RCC 7860 (cell line): ENCODE measurements at places on chromosomes 2 and 18.

DNA sequence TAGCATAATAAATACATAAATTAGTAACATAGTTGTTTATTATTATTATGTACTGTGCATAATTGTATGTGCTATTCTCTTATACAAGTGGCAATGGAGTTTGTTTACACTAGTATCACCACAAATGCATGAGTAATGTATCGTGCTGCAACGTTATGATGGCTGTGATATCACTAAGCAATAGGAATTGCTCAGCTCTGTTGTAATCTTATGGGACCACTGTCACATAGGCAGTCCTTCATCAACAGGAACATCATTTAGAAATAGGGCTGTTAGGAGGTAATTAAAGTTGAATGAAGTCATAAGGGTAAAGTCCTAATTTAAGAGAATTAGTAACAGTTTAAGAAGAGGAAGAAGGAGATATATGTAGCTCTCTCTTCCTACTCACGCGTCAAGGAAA is 33.8 kb downstream of the TEX51 start:
- no peak for DNase-seq

DNA sequence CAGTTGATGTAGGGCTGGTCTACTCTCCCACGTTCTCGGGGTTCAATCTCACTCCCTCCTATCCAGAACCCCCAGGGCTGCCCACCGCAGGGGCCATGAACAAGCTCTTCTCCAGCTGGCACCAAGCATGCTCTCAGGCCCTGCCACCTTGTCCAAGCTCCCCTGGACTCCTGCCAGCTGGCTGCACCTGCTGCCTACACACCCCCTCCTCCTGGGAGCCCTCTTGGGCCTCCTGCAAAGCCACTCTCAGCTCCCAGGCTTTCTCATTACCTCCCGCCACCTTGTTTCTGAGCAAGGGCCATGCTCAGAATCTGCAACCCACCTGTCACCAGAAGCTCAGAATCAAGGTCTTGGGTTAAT is 56.0 kb downstream of the HDAC4 start:
- DNase-seq: no peak

- no peak for DNase-seq
Measured at GRCh38 chr2:172093416-172094293, 8.3 kb downstream of the DLX1 start.

GRCh38 chr18:36199691-36200295 is 12.5 kb downstream of the MOCOS start:
- DNase-seq: no peak

DNA sequence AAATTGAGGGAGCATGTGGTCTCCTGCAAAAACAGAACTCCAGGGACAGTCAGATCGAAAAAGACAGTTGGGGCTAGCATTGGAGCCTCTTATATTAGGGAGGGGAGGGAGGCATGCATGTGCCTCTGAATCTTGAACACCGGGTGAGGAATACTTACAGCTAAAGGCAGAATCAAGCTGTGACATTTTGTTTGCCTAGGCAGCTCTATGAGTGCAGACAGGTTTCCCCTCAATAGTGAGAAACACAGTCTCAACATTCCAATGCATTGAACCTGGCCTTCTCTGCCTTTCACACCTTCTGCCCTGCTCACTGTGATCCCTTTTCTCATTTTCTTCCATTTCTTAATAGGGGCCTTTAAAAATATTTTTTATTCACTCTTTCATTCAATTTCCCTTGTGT is 140.4 kb downstream of the THSD7B start:
- DNase-seq: no peak

DNA sequence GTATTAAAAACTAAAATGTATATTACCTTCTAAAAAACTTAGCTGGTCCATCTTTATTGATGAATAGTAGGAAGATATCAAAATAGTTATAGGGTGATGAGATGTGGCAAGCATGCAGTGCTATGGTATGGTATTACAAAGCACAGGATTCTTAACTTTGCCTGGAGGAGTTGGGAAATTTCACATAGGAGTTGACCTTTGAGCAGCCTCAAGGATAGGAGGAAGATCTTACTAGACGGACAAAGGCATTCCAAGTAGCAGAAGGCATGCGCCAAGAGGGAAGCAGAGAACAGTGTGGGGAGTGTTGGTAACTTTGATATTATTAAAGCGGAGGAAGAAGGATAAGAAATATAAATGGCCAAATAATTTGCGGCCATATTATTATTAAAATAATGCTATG is 60.0 kb downstream of the TTC21B start:
- DNase-seq: no peak

DNA sequence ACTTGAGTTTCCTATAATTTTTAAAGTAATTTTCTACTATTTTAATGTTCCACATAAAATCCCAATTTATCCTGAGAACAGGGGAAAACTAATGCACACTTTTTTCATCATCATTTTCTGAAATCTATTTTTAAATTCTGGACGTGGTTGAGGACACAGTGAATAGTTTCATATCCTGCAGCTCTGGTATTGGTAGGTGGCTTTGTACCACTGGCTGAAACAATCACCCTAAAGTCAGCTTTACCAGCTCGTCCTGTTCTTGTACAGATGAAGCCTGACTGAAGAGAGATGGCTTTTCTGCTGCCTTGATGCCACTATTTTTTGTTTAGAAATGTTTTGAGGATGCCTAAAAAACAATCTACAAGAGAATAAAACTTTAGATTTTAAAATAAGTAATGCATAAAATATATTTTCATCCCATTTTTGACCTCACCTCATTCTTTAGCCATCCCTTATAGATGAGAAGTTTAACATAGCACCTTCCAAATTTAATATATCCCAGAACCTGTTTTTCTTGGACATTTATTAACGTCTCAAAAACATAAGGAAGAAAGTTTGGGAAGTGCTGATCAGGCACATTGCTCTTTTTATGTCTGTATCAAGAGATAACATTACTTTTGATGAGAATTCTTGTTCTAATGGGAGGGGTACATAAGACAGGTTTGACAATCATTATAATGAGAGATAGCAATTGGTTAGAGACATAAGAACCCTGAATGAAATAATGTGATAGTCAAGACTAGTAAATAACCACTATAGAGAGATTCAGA is 80.9 kb downstream of the GALNT1 start:
- no peak for DNase-seq

- DNase-seq: no peak
Measured at GRCh38 chr18:52979892-52980291, 639.9 kb downstream of the DCC start.

DNA sequence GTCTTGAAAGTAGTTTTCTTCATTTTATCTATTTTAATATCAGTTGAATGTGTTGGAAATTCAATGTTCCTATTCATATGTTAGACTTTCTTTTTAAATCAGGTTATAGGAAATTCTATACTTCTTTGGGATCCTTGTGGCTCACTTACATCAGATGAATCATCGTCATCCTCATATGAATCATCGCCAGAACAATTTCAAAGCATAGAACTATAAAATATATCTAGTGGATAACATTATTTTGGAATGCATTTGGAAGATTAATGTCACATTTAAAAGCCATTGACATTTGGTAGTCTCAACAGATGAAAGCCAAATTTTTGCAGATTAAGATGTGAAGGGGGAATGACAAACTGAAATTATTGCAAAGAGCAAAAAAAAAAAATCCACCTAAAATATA is 94.1 kb downstream of the FAM161A start:
- no peak for DNase-seq

GRCh38 chr2:23002234-23002633 is 382.7 kb upstream of the KLHL29 start:
- no peak for DNase-seq

- no peak for DNase-seq
Measured at GRCh38 chr18:38883111-38883510, 1317.5 kb upstream of the CELF4 start.

GRCh38 chr2:144595279-144595678 is 75.4 kb upstream of the ZEB2 start:
- no peak for DNase-seq

- peak; percentile 19 for DNase-seq
Measured at GRCh38 chr18:71021030-71021362, 732.2 kb downstream of the SOCS6 start.

- DNase-seq: peak; percentile 63
Measured at GRCh38 chr2:112880091-112880531, 30.9 kb upstream of the IL37 start.

DNA sequence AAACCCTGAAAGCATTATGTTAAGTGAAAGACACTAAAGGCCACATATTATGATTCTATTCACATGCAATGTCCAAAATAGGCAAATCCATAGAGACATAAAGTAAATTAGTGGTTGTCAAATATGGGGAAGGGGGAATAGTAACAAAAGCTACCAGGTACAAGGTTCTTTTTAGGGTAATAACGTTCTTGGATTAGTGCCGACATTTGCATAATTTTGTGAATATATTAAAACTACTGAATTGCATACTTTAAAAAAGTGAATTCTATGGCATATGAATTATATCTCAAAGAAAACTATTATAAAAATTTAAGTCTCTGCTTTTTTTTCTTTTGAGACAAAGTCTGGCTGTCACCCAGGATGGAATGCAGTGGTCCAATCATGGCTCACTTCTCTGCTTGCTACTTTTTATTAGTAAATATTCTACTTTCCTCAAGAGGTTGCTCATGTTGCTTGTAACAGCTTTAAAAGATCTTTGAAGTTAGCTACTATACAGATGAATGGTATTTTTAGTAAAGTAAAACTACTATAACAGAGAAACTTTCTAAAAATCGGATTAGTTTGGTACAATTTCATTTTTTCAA is 2.5 kb downstream of the SESTD1 start:
- no peak for DNase-seq

DNA sequence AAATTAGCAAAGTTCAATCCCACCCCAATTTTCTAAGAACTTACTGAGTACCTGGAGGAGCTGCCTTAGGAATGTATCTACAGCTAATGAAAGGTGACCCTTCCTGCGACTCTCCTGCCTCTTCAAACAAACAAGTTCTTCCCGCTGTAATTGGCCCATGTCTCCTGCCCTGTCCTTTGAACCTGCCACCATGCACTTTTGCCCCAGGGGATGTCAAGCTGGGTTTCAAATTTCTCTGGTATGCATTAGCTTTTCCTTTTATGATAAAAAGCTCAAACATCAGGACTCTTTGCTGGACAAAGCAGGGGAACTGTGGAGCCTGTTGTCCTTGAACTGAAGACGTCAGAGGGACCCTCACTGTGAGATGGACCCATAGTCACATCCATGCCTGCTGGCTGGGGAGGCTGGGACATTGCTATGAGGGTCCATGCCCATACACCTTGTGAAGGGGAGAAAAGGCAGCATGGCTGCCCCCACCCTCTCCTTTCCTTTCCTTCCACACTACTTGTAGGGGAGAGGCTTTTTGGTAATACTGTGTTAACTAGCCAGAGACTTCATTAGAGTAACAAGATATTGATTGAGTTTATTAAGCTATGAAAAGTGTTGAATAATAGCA is 210.7 kb upstream of the COPS8 start:
- no peak for DNase-seq

DNA sequence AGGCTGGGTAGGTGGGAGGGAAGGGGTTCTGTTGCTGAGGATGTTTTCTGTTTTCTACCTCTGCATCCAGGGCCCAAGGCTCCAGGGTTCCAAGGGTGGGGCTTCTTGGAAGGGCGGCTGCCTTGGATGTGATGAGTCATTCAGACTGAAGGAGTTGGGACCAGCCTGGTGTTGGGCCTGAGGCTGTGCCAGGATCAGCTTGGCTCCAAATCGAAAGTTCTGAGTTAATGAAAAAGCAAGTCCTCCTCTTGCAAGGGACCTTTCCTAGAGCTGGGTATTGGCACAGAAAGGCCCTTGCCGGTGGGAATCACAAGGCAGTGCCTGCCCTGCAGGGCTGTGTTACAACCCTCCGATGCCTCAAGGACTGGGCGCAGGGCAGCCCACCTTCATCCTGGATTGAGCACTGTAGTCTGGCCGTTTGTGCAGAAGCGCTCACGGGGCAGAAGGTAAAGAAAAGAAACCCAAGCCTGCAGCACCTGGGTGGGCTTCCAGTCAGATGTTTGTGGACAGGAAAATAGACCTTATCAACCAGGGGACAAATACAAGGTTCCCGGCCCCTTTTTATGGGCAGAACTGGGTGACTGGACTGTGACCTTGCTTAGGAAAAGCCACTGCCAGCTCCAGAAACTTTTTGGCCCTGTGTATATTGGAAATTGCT is 52.5 kb upstream of the MCFD2 start:
- peak; percentile 82 for DNase-seq

- peak; percentile 91 for DNase-seq
Measured at GRCh38 chr2:237434866-237435311, 20.9 kb upstream of the COL6A3 start.

GRCh38 chr2:120552800-120553481 is 182.7 kb upstream of the GLI2 start:
- DNase-seq: peak; percentile 76

DNA sequence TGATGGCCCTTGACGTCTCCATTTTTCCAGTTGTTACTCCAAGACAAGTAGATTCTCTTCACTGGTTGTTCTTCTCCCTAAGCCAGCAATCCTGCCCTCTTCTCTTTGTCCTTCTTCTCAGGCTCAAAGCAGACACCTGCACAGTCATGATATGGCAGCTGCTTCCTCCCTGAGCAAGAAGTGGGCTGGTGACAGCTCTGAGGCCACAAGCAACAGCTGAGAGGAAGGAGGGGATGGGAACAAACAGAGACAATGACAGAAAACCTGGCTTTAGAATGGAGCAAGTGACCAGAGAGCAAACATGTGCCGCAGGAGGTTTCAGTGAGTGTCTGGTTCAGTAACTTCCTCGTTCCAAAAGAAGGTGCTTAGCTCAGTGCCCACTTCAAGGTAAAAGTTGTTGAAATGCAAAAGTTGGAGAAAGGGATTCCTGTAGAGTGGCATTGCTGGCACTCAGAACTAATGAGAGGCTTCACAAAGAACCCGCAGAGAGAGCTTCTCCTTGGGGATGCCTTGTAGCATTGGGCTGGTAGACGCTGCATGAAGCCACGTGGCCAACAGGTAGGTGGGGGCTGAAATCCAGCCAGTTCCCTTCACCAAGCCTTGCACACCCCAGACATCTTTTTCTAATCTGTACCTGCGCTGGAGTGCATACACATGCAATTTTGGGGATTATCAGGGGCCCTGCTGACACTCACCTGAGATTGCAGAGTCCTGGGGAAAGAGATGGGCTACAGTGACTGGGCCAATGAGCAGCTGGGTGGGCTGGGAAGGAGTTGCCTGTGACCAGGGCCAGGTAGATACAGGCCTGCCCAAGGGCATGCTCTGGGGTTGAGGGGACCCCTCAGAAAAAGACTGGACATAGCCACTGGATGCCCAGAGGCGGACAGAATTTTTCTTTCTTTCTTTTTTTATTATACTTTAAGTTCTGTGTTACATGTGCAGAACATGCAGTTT is 153.3 kb upstream of the RAB12 start:
- no peak for DNase-seq

DNA sequence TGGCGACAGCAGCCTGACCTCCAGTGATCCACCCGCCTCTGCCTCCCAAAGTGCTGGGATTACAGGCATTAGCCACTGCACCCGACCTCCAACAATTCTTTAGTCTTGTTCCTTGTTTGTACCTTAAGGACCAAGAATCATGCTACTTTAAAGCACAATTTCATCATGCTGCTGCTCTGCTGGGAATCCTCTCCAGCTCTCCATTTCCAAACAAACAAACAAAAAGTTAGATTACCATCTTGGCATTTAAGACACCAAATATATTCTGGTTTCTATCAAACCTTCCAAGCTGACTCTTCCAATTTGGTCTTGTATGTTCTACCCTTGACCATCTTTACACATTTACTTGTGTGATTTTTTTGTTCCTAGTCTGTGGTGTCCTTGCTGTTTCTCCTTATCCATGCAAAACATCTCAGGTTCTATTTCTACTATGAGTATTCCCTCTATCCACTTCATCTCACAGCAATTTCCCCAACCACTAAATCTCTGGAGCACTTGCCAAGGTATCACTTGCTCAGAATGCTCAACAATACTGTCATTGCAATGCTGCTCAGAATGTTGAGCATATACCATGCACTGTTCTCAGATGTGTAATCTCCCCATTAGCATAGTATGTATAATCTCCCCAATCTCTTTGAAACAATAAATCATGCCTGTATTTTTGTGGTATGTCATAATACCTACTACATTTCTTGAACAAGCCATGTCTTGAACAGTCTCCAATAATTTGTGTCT is 73.2 kb upstream of the GALNT5 start:
- no peak for DNase-seq
